ENCODE measurements at places on chromosomes 7 and 10.

- no peak for DNase-seq
Measured at GRCh38 chr10:44008917-44009709, 360.4 kb upstream of the ZNF32 start.

DNA sequence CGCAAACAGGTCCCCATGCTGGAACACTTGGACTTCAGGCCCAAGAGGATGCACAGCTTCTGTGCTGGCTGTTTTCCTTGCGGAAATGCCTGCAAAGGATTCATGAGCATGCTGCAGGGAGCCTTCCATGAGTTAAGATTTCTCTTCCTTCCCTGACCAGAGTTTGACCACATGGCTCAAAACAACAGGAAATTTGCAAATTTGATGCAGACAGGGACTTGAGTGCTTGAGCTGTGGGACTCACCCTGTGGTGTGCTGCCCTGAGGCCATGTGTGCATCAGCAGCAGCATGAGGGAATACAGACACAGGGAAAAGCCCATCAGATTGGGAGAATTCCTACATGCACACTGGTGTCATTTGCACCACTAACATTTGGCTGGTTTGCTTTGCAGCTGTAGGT lies 195.4 kb downstream of the CDC14C start:
- DNase-seq: no peak

- no peak for DNase-seq
Measured at GRCh38 chr10:33240931-33241330, 93.5 kb downstream of the NRP1 start.

DNA sequence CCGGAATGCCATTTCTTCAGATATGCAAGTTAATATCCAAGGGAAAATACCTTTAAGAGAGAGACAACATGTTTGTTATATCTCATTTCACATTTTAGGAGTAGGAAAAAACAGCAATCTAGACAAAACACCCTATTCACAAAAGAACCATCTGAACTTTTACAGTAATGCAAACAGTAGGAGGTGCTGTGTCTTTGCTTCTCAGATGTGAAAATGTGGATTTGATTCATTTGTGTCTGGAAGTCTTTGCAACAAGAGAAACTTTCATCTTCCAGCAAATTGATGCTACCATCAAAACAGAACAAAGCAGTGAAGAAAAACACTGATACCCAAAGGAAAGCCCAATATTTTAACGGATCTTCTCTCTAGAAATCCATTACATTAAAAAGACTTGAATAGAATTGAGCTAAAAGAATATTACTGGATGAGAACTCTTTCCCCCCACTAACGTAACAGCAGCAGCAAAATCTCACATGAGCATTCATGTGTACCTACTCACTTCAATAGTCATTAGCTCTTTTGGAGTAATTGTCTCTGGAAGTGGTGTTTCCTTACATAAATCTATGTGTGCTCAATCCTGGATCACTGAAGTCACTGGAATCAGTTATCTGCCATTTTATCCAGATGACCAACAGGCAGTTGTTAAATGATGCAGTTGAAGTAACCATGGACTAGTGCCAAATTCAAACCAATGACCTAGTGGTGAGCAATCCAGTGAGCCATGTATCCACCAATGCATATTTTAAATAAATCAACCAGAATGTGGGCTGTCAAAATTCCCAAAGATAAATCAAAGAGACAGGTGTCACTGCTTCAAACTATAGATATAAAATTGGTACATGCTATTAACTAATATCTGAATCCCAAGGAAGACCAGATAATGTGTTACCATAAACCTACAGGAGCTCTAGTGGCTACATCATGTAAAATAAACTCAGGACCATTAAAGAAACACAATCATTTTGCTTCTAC lies 1.8 kb downstream of the SEMA3C start:
- no peak for DNase-seq

GRCh38 chr7:151757274-151757673 lies 119.6 kb downstream of the PRKAG2 start:
- DNase-seq: no peak

DNA sequence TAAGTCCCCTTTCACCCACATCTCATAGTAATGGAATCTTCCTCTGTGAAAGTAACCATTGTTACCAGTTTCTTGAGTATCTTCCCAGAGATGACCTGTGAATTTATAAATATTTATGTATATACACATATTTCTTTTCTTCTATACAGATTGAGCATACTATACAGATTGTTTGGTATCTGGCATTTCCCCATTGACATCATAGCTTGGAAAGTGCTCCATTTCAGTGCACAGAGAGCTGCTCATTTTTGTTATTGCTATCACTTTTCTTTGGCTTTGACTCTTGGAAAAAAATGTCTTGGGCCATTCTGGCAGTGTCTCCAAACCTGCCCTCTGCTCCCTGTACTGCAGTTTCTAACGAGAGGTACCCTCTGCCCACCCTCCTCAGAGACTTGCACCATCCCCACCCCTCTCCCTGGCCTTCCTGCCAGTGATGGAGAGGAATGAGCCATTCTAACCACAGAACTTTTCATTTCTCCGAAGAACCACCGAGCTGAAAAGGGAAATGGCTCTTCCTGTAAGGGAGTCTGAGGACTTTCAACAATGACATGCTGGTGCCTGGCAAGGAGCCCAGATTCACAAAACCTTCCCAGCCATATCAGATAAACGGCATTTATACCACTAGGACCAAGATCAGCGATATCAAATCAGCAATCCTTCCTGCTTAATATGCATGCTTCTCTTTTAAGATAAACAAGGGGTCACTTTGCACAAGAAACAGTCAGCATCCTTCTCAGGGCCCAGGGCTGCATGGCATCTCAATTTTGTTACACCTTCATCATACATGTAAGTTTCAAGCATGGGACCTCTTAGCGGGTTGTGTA lies 19.7 kb upstream of the CCSER2 start:
- peak; percentile 52 for DNase-seq

- DNase-seq: no peak
Measured at GRCh38 chr7:72394016-72394415, 18.1 kb downstream of the CALN1 start.

DNA sequence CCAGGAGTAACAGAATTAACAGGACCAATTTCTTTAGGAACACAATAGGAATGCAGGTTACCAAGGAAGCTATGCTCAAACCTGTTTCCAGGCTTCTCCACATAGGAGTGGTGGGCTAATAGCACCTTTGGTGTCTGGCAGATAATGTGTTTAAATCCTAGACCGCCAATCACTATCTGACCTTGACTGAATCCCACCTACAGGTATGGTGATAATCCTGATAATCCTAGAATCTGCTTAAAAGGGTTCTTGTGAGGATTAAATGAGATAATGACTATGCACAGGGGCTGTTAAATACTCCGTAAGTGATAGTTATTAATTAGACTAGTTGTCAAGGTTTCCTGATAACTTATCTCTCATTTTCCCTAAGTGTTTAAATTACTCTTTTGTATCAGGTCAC lies 81.2 kb downstream of the EPC1 start:
- DNase-seq: no peak

DNA sequence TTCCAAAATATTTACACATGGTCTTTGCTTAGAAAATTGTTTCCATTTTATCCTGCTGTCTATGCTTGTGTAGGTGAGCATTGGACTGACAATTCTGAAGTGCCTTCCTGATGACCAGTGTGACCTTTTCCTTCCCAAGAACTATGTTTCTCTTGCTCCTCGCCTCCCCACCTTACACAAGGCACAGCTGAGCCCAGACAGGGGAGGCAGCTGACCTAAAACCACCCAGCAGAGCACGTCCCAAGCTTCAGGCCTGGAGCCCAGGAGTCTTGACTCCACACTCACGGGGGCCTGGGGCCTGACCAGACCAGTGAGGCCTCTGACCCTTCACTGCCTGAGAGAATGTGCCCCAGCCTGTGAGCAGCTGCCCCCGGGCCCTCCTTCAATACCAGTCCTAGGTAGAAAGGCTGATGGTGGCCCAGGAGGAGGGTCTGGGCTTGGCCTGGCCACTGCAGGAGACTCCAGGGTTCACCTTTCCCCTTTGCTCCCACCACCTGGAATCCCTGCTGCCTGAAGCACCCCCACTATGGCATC lies 7.0 kb downstream of the CALML5 start:
- DNase-seq: no peak

GRCh38 chr7:47806701-47807103 lies 141.6 kb downstream of the PKD1L1 start:
- no peak for DNase-seq

DNA sequence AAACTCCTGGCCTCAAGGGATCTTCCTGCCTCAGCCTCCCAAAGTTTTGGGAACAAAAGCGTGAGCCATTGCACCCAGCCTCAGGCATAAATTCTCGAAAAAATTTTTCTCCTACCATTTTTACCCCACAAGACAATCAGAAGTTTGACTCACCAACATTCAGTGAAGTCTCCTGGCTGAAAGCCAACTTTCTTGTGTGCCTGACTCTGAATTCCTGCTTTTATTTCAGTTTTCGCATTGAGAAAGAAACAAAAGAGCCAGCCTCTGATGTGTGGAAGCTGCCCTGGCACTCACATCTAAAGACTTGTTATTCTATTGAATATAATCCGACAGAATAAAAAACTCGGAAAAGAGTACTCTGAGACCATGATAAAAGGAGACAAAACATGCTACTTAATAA lies 402.9 kb downstream of the MAGI2 start:
- DNase-seq: no peak

DNA sequence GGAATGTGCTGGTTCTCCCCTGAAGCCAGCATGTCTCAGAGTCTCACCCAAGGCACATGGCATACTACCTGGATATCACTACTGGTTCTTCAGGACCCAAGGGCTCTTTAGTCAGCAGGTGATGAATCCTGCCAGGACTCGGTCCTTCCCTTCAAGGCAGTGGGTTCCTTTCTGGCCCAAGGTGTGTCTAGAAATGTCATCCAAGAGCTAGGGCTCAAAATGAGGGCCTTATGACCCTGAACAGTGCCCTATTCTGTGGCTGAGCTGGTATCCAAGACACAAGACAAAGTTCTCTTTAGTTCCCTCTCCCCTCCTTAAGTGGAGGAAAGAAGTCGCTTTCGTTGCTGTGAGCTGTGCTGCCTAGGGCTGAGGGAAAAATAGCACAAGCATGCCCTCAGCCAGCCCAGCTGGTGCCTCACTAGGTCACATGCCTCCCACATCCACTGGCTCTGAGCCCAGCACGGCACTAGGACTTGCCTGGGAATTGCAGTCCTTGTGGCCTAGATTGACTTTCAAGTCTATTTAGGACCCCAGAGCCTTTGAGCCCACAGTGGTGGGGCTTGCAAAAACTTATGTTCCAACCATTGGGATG lies 106.0 kb downstream of the BMS1 start:
- no peak for DNase-seq

DNA sequence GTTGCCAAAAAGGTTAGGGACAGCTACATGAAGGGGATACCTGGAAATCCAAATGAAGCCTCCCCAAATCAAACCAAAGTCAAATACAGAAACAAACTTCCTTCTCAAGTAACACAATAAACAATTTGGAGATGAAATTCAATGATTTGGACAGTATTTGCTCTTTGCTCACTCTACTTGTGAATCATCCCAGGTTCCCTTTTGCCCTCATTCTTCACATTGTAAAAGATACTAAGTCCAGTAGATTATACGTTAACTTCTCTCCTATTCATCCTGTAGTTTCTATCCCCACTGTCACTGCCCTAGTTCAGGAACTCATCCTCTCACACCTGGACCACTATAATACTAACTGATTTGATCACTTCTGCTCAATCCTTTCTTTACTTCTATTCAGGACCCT lies 28.3 kb downstream of the FZD1 start:
- DNase-seq: no peak

GRCh38 chr10:58608351-58608750 lies 95.7 kb downstream of the BICC1 start:
- DNase-seq: no peak

- DNase-seq: peak; percentile 39
Measured at GRCh38 chr7:112782498-112782897, 7.7 kb downstream of the TMEM168 start.

- DNase-seq: no peak
Measured at GRCh38 chr10:90112681-90113080, 411.3 kb downstream of the KIF20B start.

DNA sequence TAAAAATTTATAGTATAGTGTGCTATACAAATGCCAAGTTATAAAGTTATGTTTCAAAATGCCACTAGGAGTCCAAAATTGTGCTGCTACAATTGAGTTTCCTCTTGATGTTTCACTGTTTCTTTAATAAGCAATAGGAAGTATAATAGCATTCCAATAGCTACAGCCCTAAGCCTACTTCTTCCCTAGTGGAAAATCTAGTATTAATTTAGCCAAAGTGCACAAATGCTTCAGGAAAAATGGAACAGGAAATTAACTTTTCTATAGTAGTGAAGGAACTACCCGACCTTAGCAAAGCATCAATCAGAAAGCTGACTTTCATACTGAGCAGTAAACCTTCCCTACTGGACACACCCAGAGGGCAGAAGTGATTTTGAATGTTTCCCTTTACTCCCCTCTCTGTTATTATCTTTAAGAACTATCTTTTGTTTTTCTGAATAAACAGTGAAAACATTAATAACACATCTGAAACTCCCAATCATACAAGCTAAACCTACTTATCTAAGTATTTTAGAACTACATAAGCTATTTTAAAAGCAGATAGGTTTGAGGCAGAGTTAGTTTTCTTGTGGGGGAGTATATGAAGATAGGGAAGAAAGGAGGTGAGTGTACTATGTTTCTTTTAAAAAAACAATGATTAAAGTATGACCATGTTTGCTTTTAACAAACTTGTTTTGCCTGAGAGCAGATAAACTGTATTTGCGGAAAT lies 13.7 kb downstream of the CPED1 start:
- DNase-seq: no peak

GRCh38 chr7:57579454-57579853 lies 129.5 kb downstream of the ZNF716 start:
- no peak for DNase-seq

- DNase-seq: no peak
Measured at GRCh38 chr7:13742811-13743210, 246.7 kb downstream of the ETV1 start.

DNA sequence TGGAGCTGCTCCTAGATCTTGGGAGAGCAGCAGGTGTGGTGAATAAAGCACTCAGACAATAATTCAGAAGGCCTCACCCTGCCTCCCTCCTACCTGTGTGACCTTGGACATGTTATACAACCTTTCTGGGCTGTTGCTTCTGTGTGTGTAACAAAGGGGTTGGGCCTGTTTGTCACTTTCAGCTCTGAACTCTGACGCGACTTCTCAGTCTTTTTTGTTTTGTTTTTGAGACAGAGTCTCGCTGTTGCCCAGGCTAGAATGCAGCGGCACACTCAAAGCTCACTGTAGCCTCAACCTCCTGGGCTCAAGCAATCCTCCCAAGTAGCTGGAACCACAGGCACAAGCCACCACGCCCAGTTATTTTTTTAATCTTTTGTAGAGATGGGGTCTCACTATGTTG lies 89.3 kb downstream of the DNMBP start:
- no peak for DNase-seq

DNA sequence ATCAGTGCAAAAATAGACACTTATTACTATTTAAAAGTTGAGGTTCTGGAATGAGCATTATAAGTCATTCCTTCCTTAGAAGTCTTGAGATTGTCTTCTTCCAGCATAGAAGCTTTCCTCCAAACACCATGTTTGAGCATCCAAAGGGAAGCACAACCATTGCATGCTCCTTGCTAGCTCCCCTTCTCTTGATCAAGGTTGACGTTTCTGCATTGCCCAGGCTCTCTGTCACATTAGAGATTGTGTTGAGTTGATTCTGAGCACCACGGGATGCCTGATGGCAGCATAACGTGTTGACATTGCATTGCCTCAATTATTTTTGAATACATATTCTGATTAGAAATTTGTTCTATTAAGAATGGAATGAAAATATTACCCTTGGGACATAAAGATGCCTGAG lies 322.2 kb downstream of the CDK14 start:
- no peak for DNase-seq

GRCh38 chr7:138848056-138848980 lies 50.3 kb upstream of the ATP6V0A4 start:
- no peak for DNase-seq

Measured in T-helper 2 cell treated with Interferon-gamma antibody and Interleukin-4, amounts not matched to agents 5 μg/mL and 100 μg/mL, for 36 hours (primary cell).